ENCODE measurements at places on chromosomes 7 and 10. TPM values are rescaled to one million over a fixed set of nuclear protein-coding genes. Genes with fewer than 3 reads are reported as not detected.

GRCh38 chr7:81499262-81500116, 270.4 kb downstream of the HGF start:
- no peak for DNase-seq

- no peak for DNase-seq
These were observed 175.3 kb downstream of the JAZF1 start for GRCh38 chr7:28005075-28005846.

DNA sequence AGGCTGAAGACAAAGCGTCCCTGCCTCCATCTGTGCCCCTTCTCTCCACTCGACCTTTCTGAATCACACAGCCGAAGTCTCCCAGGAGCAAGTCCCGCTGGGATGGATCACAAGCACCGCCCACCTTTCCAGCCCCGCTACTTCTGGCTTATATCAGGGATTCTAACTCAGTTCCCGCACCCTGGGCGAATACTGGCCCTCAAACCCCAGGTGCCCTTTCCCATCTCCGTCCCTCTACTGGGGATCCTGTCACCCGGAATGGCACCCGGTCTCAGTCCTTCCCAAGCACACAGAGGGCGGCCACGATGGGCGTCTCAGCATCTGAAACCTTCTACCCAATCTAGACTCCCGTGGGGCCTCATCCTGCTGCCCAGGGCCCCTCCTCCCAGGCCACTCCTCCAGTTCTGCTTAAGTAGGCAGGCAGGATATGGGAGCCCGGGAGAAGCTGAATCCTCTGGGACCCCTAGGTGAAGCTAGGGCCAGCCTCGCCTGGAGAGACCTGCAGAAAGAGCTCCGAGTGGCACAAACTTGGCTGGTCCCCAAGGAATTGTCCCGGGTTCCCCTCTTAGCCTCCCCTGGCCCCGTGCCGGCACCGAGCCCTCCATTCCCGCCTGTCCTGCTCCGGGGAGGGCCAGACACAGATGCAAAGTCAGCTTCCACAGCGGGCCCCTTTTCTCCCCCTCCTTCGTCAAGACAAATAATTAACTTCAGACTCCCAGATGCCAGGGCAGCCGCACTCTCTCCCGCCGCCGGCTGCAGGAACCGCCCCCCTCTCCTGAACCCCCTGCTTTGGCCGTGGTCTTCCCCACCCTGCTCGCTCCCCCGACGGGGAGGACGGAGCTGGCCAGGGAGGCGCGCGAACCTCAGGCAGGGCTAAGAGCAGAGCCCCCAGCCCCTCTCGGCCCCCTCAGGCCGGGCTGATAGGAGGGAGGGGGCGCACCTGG, 612 bp downstream of the KCP start:
- DNase-seq, result no peak

DNA sequence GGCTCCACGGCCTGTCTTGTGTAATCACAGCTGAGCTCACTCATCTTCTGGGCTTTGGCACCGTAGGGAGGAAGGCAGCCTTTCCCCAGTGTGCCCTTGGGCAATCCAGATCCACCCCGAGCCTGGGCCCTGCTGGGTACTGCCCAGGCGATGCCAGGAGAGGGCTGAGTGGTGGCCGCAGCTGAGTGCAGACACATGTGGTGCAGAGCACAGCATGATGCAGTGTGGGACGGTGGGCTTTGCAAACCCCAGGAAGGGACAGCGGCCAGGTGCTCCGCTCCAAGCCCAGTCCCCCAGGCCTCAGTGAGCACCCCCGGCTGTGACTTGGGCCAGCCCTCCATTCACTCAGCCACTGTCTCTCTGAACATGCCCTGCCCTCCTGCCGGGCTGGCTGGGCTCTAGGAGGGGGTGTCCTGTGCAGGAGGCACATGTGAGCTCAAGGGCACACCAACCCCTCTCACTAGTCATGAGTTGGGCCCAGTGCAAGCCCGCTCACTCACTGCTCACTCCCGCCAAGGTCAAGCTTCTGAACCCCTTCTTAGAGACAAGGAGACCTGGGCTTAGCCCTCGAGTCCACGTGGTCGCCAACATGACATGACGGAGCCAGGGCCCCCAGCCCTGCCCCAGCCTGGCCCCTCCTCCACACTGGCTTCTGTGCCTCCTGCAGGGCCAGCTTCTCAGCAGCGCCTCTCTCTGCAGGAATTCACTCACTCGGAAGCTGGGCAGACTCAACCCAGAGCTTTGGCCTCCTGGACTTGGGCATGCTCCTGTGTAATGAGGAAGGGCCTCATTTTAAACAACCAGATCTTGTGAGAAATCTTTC, 77.5 kb upstream of the INSIG1 start:
- DNase-seq, result no peak

DNA sequence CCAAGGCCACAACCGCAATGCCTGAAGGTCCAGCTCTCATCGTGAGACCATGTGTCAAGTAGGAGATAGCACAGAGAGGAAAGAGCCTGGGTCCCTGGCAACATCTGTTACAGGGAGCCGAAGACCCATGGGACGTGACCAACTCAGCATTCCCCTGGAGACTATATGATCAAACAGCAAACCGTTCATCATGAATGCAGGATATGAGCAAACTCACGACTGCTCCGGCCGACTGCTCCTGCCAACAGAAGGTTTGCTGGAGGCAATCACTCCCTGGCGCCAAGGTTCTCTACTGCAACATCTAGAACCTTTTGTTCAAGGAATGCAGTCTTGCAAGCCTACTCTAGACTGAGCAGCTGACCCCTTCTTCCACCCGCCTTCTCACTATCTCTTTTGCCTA, 114.3 kb downstream of the ALOX5 start:
- DNase-seq, result no peak

GRCh38 chr7:139883814-139884213, 54.8 kb downstream of the TBXAS1 start:
- no peak for DNase-seq

C10orf62 gene
- not detected for total RNA-seq

CALML5 gene
- total RNA-seq, result not detected

EBF3 gene
- total RNA-seq, result not detected

SLC4A2 gene
- total RNA-seq, result 46.1 TPM

CAV2 gene
- not detected for total RNA-seq

DNA sequence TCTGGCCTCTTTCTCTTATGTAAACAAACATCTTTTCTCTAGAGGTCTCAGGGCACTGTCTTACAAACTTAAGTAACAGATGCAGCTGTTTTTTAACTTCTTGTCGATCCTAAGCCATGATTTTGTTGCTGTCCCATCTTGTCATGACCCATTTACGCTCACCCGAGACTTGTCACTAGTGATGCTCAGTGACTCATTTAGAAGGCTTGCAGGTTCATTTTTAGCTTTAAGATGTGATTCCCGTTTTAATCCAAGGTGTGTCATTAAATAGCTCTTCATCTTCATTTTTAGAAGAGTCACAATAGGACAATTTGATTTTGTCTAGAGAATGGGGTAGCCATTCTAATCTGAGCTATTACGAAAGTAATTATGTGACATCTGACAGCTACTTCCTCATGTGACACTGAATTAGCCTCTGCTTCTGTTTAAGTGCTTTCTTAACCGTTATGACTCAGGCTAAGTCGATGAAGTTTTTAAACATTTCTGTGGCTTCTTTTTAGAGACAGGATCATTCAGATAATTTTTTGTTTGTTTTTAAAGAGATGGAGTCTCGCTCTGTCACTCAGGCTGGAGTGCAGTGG, 42.7 kb downstream of the SPDYE5 start:
- no peak for DNase-seq

GLI3 gene
- total RNA-seq, result not detected

UCMA gene
- total RNA-seq, result not detected

GRCh38 chr7:70698219-70698832, 433.6 kb upstream of the GALNT17 start:
- peak; percentile 20 for DNase-seq

- DNase-seq, result no peak
These were observed 395.7 kb upstream of the NRG3 start for GRCh38 chr10:81479316-81479715.

PHKG1 gene
- 2.9 TPM for total RNA-seq

DNA sequence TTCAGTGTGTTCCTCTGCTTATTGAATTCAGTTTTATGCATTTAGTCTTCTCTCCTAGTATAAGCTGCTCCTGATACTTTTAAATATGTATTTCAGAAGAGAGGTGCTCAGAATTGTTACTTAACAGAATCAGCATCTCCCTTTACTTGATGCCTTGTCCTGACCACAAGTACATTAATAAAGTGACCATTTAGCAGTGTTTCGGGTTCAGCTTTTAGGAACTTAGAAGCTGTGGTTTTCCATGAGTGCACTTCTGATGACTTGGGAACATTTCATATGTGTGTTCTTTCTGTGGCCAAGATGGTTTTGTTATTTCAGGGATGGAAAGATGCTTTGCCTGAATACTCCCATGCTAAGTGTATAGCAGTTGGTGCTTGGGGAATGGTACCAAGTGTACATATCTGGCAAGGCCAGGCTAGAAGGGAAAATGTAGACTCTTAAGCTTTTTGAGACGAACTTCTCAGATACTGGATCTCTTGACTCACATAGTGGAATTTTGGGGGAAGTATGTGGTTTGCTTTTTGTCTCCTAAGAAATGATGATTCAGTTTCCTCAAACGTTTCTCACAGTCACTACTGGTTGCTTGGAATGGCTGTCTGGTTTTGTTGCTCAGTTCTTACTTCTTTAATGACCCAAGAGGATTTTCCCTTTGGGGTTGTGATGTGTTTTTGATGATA, 17.2 kb downstream of the SGPL1 start:
- DNase-seq, result no peak

SMO gene
- 1.7 TPM for total RNA-seq

MBL2 gene
- not detected for total RNA-seq

DNA sequence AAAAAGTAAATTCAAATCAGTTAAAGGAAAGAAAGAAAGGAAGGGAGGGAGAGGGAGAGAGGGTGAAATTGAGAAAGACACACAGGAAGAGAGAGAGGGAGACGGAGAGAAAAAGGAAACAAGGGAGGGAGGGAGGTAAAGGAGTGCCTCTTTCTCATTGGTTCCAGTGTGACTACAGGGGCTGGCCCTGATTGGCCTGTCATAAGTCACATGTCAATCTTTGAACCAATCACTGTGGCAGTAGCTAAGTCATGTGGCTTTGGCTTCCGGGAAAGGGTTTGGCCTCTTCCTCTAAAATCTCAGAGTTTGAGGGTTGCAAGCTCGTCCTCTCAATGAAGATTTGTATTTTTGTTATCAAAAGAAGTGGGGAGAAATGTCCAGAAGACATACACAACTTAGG, 150.2 kb downstream of the RAB11FIP2 start:
- no peak for DNase-seq

GRCh38 chr7:40500219-40500618, 365.4 kb downstream of the SUGCT start:
- DNase-seq, result no peak

GRCh38 chr7:100544967-100545359, 6.0 kb downstream of the AGFG2 start:
- no peak for DNase-seq

GRCh38 chr7:34916267-34916666, 121.0 kb downstream of the DPY19L1 start:
- DNase-seq, result no peak

HKDC1 gene
- total RNA-seq, result not detected

DNA sequence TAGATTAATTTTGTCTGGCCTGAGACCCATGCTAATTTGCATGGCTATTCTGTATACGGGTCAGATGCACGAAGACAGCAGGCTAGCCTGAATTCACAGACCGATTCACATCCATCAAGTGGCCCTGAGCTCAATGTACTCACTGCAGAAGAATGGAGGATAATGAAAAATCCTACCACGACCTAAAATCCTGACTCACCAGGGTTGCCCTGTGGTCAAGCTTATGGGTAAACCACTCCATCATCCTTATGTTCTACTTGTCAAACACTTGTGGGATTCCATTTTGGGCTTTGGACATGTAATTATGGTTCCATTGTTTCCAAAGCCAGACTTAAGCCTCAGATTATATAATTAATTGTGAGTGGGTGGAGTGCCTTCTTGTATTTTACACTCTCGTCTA, 110.4 kb upstream of the ZNF438 start:
- DNase-seq, result no peak

ZC3HAV1L gene
- 19.9 TPM for total RNA-seq

LDB3 gene
- total RNA-seq, result 0.07 TPM

DNA sequence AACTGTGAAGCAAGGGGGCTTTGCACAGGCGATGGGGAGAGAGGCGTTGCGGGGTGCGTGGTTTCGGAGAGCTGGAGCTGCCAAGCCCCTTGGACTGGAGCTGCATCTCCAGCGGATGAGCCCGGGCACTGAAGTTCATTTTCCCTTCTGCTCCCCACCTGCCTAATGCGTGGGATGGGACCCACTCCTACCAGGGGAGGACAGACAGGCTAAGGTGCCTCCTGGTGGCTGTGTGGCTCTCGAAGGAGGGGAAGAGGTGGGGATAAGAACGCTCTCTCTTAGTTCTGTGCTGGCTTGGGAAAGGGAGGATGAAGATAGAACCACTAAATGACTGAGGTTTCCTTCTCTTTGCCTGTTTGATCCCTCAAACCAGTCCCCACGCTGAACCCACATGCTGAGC, 177.6 kb upstream of the PITRM1 start:
- DNase-seq, result no peak

DNA sequence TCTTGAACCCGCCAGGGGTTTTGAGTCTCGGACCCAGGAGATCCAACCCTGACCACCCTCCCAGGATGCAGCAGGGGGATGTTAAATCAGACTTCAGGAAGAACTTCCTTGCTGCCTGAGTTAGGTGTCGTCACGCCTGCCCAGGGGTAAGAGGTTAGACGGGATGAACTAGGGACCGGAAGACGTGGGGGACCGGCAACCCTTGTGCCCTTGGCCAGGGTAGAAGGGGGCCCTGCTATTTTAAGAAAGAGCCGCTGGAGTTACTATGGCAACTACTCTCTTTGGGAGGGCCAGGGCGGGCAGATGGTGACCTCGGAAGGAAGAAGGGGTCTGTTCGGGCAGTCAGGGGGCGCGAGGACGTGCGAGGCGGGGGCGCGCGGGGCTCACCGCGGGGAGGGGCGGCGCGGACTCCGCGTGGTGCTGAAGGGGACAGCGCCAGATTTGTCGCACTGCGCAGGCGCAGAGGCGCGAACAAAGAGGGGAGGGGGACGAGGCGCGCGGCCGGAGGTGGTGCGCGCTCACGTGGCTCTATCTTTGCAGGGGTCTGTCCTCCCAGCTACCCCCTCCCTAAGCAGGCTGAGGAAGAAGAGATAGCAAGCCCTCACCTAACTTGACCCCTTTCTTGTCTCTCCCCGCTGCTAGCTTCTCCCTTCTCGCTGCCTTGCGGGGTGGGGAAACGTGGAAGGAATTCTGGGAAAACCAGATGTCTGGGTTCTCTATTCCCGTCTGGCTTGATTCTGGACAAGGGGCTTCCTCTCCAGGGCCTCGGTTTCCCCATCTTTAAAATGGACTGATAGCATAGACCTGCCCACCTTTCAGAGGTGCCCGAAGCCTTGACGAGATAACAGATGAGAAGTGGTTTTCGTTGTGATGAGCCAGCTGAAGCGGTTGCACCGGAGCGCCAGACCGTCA, 940 bp upstream of the PSD start:
- DNase-seq, result peak; percentile 70

PTN gene
- total RNA-seq, result not detected

DNA sequence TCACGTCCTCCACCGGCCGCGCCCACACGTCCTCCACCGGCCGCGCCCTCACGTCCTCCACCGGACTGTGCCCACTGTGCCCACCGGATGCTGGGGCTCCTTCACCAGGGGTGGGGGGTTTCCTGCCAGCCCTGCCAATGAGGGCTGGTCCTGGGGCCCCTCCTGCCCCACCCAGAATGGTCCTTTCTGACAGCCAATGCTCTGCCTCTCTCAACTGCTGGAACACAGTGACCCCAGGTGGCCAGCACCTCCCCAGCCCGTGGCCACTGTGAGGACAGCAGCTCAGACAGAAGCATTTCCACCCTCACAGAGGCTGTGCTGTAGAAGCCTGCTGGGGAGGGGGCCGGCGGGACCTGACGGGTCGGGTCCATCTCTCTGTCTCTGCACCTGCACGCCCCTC, 90.1 kb upstream of the DNAAF5 start:
- DNase-seq, result peak; percentile 54

- no peak for DNase-seq
These were observed 62.2 kb downstream of the NAMPT start for GRCh38 chr7:106222545-106222944.
